B cell (primary cell): ENCODE measurements at places on chromosomes 6 and 20. TPM values are rescaled to one million over a fixed set of nuclear protein-coding genes. Genes with fewer than 3 reads are reported as not detected.

GRCh38 chr20:3981132-3981452, 34.3 kb downstream of the RNF24 start:
- no peak for DNase-seq

Gene LST1
- polyA plus RNA-seq = 29.4 and 30.5 TPM in 2 replicates

DNA sequence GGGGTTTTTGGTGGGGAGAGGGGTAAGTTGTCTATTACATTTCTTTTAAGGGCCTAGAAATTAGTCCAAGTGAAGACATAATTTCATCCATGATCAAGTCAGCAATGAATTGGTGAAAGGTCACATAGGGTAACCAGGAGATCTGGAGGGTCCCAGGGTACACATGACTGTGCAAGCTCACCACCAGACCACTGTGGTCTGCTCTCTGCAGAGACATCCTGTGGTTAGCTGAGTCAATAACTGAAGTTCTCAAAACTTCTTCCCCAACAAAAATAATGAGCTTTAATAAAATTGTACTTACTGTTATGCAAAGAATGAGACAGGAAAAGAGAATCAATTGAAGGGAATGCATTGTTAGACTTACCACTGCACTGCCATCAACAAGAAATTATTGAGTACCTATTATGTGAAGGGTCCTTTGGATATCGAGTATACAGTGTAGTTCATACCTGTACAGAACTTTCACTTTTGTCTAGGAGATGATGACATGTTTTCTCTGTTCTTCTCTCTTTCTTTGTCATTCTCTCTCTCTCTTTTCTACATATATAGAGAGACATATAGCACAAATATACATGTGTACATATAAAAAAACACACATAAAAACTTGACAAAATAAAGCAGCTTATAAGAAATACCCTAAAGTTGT, 209.8 kb downstream of the GJA1 start:
- DNase-seq = no peak

DNA sequence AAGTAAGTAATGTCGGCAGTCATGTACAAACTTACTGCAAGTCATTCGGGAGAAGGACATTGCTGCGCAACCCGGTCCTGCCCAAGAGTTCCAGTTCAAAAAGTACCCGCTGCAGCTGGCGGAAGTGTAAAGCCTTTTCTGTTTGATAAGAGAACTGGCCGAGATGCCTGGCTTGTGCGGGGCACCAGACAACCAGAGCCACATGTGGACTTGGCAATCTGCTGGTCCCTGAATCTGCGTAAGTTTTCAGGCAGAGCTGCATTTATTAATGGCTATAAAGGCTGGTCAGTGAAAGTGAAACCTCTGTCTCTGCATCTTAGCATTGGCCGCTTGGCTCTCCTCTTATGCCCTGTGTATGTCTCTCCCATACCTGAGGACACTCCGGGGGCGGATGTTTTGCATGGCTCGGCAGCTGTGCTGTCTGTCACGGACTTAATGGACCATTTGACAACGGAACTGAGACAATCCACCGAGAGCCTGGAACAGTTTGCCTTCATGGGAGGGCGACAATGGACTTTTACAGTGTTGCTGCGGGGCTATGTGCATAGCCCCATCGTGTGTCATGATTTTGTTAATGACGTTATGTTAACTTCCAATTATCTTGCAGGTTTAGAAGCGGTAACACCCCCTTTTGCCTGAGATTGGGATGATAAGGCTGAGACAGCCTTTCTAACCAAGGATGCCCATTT, 19.8 kb upstream of the RGS17 start:
- no peak for DNase-seq

DNA sequence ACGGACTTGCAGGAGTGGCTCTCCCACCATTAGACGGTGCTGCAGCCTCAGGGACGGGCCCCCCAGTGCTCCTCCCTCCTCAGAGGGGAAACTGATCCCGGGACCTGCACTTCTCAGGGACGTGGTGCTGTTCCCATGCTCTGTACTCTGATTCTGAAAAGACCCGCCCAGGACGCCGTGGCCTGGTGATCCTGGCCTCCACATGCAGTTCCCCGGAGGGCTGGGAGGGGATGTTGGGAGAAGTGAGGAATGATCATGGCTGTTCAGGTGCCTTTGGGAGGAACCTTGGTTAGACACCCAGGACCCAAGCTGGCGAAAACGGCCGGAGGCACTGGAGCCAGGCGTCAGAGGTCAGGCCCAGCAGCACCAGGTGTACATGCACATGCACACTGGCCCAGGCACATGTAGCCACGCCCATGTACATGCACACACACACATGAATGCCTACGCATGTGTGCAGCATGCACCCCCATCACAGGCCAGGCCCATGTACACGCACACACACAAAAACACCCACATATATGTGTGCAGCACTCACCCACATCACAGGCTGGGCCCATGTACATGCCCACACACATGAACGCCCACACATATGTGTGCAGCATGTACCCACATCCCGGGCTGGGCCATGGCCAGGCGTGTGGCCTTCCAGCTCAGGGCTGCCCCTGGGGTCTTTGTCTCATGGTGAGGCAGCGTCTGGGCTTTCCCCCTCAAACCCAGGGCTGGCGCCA, 52.6 kb upstream of the DACT2 start:
- no peak for DNase-seq

GRCh38 chr20:4563031-4563430, 158.7 kb upstream of the PRND start:
- DNase-seq = no peak

- no peak for DNase-seq
Measured at GRCh38 chr20:58071991-58072390, 156.5 kb downstream of the ANKRD60 start.

GRCh38 chr20:51029963-51030920, 7.3 kb upstream of the KCNG1 start:
- no peak for DNase-seq

- no peak for DNase-seq
Measured at GRCh38 chr6:149856256-149856994, 7.7 kb downstream of the LRP11 start.

DNA sequence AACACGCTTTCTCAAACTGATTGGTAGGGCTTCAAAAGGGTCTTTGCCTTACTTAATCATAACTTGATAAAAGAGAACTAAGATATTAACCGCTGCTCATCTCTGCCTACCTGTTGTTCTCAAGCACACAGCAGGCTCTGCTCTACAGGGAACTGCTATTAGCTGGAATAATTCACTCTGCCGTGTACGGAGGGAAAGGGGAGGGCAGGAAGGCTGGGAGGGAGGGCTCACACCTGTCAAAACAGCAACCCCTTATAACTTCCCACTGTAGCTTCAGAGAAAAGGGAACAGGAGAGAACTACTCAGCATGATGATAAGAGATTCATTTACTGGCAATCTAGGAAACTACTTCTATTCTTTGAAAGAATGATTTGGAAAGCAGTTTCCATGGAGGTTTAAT, 75.1 kb downstream of the ZMYND8 start:
- no peak for DNase-seq

Gene RALGAPA2
- 6.4 and 7.8 TPM in 2 replicates for polyA plus RNA-seq

- peak; percentile 48 for DNase-seq
Measured at GRCh38 chr6:156912431-156912830, 135.3 kb downstream of the ARID1B start.

GRCh38 chr6:82959385-82959941, 106.2 kb downstream of the UBE3D start:
- DNase-seq = no peak

DNA sequence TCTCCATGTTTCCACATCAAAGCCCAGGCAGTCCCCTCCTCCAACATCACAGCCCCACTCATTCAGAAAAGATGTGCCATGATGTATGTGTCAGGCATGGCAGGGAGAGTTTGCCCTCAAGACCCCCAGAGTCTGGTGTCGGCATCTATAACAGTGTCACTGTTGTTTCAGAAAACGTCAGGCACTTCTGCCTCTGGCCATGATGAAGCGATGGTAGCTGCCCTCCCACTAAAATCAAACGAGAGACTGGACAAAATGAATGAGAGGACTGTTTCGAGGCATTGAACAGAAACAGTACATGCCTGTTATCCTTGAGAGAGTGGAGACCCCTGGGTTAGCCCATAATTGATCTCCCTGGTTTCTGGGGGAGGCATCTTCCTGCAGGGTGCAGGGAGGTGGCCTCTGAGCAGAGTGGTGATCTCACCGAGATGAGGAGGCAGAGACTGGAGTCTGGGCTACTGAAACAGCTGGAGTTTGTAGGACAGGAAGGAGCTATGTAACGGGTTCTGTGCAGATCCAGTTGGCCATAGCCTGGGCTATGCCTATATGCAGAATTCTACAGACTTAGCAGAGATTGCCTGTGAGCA, 144.5 kb downstream of the SYCP2 start:
- DNase-seq = no peak

Gene SLC32A1
- polyA plus RNA-seq = 0.16 TPM in 1 of 2 replicates, not detected in the other
